Fibroblast of lung (primary cell): ENCODE measurements at places on chromosomes 3 and 15. TPM values are rescaled to one million over a fixed set of nuclear protein-coding genes. Genes with fewer than 3 reads are reported as not detected.

DNA sequence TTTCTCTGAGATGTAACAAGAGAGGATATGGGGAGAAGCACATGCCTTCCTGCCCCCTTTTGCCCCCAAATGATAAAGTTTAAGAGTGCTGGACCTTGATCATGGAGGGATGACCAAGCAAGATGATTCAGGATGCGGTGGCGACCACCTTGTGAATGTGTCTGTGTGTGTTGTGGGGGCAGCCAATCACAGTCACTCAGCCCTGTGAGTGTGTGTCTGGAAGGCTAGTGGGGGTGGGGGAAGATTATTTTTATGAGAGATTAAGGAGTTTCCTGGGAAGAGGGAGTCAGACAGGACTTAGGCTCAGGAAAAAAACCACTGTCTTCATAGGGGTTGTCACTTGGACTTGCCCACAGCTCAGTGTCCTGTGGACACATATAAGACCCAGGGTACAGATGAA is 57.8 kb upstream of the KY start:
- no peaks in the 10 kb centered on the region for H3K4me1 ChIP-seq
- H3K4me3 ChIP-seq = no peak overlapping the region
- no peak for DNase-seq
- H3K36me3 ChIP-seq = no peaks in the 10 kb centered on the region
- H3K27ac ChIP-seq = no peak overlapping the region

GRCh38 chr15:78695046-78695671 is 54.1 kb upstream of the CHRNB4 start:
- H3K36me3 ChIP-seq = no peaks in the 10 kb centered on the region
- no peak overlapping the region for H3K27ac ChIP-seq
- H3K4me3 ChIP-seq = no peak overlapping the region
- H3K4me1 ChIP-seq = no peaks in the 10 kb centered on the region
- DNase-seq = no peak

DNA sequence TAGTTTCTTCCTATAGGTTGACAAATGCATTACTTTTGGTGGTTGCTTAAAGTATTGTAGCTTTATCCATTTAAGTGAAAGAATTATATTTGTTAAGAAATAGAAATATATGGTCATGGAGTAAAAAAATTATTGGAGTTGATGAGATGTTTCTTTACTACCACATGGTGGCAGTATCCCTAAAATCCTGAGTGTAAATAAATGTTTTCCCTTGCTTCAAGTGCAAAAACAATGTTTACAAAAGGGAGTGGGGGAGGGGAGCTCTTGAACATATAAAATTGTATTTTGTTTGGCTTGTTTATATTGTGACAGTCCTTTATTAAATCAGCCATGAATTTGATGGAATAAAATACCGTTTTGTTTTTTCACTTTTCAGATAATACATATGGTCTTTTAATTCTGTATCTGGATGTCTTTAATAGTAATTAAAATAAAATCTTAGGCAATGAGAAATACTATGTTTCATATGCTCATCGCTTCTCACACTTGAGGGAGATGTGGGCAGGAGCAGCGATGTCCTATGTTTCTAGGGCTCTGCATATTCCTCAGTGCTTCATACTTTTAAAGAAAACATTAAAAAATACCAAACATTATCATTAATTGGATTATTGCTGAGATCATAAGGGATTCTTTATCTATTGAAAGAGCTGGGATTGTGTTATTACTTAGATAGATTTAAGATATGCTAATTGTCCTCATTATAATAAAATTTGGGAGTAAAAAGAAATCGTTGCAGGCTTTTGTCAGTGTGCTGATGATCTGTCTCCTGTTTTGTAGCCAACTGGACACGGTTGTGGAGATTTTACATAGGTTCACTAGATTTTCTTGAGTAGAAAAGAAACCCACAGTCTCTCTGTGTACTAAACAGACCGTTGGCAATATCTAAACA is 349.7 kb downstream of the TUSC7 start:
- DNase-seq = peak; percentile 23
- no peaks in the 10 kb centered on the region for H3K36me3 ChIP-seq
- no peak overlapping the region for H3K4me3 ChIP-seq
- H3K27me3 ChIP-seq = no peaks in the 10 kb centered on the region
- no peaks in the 10 kb centered on the region for H3K4me1 ChIP-seq
- no peak overlapping the region for H3K27ac ChIP-seq

EPHB1 gene
- 0.50 TPM in 1 of 2 replicates, not detected in the other for total RNA-seq

- DNase-seq = no peak
- no peak overlapping the region for H3K27ac ChIP-seq
- no peak overlapping the region for H3K4me3 ChIP-seq
- no peaks in the 10 kb centered on the region for H3K36me3 ChIP-seq
- H3K4me1 ChIP-seq = peaks cover 2% of the 10 kb centered on the region
- H3K27me3 ChIP-seq = peaks cover 2% of the 10 kb centered on the region
These were observed 77.8 kb downstream of the IL20RB start for GRCh38 chr3:137035631-137036030.

SPRED1 gene
- total RNA-seq = 31.6 and 39.0 TPM in 2 replicates
